Fibroblast of villous mesenchyme (primary cell): ENCODE measurements at places on chromosomes 13 and 19. TPM values are rescaled to one million over a fixed set of nuclear protein-coding genes. Genes with fewer than 3 reads are reported as not detected.

- no peak for DNase-seq
These were observed 621.2 kb upstream of the SPRY2 start for GRCh38 chr13:80962173-80962572.

DNA sequence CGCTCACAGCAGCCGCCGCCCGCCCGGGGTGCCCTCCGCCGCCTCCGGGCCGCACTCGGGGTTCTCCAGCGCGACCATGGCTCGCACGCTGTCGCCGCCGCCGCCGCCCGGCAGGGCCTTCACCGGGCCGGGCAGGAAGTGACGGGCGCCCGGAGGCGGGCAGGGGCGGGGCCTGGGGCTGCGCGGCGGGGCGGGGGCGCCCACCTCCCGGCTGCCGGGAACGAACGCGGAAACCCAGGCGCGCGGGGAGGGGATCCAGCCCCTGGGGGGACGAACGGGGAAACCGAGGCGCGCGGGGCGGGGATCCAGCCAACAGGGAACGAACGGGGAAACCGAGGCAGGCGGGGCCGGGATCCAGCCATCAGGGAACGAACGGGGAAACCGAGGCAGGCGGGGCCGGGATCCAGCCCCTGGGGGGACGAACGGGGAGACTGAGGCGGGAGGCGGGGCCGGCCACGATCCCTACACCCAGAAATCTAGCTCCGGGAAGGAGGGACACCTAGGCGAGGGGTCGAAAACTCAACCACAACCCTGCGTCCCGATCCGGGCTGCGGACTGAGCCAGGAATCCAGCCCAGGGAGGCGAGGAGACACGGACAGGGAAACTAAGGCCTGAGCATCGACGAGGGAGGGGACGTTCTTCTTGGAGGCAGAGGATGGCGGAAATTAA lies at the start of gene R3HDM4:
R3HDM4 (minus strand) TSS at position 140 of the 669 bp plus-strand sequence; CDS start at position 78, 62 bp downstream.
- DNase-seq: peak; percentile 63

DNA sequence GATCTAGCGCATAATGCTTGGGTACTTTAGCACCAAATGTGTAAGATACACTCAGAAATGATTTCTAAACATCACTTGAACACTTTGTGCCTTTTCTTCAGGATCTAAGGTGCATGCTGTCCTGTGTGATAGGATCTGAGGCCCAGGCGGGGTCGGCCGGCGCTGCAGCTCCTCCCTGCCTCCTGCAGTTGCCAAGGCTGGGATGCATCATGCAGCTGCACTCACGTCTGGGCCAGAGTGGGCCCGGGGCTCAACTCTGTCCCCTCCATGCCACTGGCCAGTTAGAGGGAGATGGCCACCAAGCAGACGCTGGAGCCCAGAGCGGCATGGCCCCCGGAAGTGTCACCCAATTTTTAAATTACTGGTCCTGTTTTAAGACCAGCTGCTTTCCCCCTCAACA lies 29.3 kb upstream of the CD33 start:
- no peak for DNase-seq

DNA sequence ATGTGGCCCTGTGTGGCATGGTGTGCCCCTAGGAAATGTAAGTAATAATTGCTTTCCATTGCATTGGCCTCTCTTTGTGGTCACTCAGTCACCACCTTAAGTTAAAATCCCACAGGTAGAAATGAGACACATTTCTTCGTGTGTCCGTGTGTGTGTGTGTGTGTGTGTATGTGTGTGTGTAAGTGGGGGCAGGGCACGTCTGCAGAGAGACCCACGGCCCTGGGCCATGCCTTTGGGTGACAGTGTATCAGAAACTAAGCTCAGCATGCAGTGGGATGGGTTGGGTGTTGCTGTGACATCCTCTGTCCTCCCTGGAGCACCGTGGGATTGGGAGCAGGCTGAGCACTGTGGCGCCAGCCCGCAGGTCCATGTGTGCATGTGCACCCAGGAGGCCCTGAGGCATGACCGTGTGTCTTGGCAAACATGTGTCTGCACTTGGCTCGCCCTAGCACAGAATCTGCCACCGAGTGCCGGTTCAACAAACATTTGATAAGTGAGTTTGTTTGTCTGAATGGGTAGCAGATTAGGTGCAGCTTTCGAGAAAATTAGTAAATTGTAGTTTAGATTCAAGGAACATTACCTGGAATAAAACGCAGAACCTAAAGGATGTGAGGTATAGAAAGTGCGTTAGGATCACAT lies 91.8 kb downstream of the WTIP start:
- DNase-seq: no peak

DNA sequence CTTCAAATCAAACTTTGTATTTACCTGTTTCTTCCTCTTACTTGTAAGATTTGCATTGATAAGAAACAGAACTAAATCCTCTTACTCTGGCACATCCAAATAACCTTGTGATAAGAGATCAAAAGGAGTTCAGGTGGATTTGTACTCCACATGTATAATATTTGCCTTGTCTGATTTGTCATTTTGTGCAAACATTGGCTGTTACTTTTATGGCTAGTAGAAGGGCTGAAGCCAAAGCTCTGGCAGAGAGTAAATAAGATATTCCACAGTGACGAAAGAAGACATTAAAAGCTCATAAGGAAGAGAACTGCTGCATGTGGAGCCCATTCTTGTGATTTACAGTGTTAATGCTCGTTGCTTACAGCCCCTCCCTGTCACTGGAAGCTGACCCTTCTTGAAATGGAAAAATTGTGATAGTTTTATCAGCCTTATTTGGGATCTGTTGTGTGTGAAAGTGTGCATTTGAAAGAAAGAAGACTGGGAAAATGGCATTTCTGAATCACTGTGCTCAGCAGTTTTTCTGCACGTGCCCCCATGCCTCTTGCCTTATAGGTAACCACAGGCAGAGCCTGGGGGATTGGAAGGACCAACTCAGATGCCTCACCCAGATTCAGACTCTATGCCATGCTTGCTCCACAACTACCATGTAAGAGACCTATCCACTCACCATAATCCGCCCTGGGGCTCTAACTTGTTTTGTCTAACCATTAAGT lies 68.2 kb downstream of the OXGR1 start:
- no peak for DNase-seq

DNA sequence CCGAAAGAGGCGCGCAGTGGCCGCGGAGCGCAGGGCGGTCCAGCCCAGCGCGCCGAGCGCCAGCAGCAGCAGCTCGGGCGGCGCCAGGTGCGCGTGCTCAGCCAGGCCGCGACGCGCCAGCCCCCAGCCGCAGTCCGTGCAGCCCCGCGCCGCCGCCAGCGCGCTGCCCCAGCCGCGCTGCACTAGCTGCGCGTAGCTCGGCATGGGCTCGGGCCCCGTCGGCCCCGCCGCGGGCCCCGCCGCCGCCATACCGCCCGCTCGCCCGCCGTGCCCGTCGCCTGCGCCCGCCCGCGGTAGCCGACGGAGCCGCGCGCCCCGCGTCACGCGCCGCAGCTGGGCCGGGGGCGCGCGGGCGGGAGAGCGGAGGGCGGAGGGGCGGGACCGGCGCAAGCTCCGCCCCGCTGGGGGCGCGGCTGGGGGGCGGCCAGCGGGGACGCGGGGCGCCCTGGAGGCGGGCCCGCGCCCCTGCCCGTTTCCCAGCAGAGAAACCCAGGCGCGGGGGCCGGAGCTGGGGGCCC lies at the start of gene CERS1:
CERS1 (minus strand) TSS at position 335 of the 518 bp plus-strand sequence; CDS start at position 249, 86 bp downstream.
- DNase-seq: peak; percentile 10

DNA sequence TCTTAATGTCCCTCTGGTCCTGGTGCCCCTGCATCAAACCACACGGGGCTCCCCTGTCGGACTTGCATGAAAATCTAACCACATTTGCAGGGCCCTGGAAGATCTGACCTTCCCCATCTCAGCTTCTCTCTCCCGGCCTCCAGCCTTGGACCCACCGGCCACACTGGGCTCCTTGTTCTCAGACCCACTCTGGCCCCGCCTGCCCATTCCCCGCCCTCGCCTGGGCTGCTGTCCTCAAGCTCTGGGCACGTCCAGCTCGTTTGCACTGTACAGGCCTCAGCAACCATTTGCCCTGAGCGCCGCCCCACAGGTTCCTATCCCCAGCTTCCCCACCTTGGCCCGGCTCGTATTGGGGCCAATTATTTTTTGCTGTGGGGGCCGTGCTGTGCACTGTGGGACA lies 10.5 kb downstream of the MYO9B start:
- DNase-seq: no peak

ZNF253 gene
- 2.3 and 5.6 TPM in 2 replicates for total RNA-seq
